ENCODE measurements at places on chromosomes 16 and 17.

GRCh38 chr17:56593646-56594319 lies at the start of gene NOG:
Gene NOG (plus strand): TSS chr17:56593699. CDS start chr17:56594224, 525 bp downstream.
- peak; percentile 62 for DNase-seq

- no peak for DNase-seq
These were observed 38.9 kb downstream of the PLCG2 start for GRCh38 chr16:81817789-81818567.

- no peak for DNase-seq
These were observed 221.2 kb upstream of the N4BP1 start for GRCh38 chr16:48831076-48831722.

DNA sequence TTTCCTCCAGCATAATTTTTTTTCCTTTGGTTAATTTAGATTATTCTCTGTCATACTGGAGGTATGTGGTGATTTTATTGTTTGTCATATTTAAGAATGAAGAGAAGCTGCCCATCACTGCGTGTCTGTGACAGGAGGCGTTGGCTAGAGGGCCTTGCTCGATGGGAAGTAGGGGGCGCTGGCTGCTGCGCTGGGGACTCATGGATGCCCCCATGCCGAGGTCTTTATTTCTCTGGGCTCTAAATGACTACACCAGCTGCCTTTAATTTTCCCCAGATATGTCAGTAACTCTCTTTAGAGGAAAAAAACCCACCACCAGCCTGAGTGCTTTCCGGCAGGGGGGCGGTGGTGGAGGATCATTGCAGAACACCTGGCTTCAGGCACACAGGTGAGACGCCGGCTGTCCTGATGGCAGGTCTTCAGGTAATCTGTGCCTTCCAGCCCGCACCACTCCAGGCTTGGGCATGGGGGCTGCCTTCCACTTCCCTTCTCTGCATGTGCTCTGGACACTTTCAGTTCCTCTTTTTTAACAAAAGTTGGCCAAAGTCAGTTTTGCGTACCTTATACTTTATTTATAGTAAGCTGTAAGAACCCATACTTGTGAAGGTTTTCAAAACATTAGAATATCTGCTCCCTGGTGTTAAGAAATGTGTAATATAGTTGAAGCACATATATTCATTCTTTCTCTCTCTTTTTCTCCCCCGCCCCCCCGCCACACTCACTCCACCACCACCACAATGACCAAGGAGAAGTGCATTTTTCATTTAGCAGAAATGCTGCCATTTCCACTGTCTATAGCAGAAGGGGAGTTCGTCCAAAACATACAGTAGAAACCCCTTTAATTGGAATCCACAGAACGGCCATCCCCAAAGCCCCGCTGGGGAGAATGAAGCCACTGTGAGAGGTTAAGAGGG lies 192.7 kb downstream of the RPTOR start:
- no peak for DNase-seq

DNA sequence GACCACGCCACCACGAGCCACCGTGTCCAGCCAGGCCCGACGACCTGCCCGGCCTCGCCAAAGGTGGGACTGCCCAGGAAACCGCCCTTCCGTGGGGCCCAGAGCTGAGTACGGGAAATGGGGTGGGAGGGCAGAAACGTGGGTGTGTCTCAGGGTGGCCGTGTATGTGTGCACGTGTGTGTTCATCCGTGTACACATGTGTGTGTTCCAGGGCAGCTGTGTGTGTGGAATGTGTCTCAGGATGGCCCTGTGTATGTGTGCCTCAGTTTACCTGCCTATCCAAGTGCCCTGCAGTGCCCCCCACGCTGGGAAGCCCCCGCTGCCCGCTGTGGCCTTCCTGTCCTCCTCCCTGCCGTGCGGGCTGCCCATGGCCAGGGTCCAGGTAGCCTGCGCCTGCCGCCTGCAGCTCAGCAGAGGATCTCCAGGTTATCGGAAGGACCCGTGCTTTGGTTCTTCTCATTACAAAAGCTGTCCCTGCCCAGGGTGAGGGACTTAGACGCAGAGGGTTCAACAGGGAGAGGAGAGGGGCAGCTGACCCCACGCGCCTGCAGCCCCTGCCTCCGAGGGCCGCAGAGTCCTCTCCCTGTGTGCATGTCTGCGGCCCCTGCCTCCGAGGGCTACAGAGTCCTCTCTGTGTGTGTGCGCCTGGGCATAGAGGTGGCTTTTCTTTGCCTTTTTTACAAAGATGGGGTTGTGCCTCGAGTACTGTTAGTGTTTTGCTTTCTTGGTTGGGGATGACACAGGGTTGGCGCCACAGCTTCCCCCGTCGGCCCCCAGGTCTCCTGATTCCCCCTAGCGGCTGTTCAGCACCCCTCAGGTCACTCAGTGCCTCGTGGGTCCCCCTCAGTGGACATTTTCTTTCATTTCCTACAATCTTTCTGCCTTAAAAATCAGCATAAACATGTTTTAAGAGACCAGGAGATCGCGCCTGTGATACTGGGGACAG lies 23.6 kb downstream of the ZNF469 start:
- DNase-seq, result no peak

GRCh38 chr17:9241371-9241712 lies 220.0 kb downstream of the NTN1 start:
- no peak for DNase-seq

DNA sequence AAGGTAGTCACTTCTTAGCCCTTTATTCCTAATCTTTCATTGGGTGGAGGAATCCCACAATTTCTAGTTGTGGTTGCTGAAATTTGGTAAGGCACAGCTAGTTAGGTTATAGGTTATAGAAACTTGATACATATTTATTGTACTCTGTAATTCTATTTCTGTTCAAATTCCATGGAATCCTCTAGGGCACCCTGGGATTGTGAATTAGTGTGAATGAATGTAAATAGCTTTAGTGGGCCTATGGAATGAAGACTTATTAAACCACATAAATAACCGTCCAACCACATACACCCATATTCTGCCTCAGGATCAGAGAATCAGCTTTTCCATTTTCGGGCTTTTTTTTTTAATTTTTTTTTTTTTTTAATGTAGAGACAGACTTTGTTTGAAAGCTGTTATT lies 9.2 kb downstream of the TANC2 start:
- DNase-seq, result no peak

- no peak for DNase-seq
These were observed 15.0 kb downstream of the FASN start for GRCh38 chr17:82083009-82083408.

DNA sequence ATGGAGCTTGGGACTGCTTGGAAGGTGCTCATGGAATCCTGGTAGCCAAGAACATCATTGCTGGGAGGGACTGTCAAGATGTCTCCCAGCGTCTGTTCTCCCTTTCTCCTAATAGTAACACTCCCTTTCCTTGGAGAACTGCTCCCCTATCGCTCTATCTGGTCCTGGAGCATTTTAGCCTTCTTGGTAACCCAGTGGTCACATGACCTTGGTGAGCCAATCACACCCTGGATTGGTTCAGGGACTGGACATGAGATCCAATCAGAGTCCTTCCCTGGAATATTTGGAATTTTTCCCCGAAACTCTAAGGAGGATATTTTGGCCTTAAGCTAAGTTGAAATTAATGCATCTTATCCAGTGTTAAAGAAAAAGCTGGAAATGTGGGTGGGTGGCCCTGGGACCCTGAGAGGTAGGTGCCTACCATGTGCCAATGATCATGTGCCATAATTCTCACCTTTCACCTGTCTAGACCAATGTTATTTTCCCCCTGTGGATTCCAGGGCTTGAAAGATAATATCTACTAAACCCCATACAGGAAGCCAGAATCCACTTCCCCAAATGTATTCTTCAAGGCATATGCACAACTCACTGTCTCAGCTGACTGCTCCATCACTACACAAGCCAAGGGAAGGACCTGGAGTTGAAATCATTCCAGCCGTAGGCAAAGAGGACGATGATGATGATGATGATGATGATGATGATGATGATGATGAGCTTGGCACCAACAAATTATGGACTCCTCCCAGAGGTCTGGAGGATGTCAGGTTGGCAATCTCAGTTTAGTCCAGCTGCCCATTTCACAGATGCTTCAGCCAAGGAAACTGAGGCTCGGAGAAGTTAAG lies 193.2 kb downstream of the RAB11FIP4 start:
- DNase-seq, result no peak

GRCh38 chr17:73595479-73595878 lies 48.8 kb downstream of the SDK2 start:
- peak; percentile 67 for DNase-seq

- no peak for DNase-seq
These were observed 53.9 kb downstream of the USP22 start for GRCh38 chr17:20988896-20989295.

DNA sequence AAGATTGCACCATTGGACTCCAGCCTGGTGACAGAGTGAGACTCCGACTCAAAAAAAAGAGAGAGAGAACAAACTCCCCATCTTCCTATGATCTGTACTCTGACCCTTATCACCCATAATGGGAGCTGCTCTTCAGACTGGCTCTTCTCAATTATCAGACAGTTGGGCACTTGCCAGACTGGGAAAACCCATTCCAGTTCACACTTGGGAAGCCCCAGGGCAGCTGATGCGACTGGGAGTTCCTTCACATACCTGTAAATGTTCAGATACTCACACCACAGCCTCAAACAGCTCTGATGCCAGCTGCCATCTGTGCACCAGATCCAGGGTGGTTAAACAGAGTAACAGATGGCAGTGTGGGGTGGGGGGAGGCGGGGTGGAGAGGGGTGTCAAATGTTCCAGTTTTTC lies 23.8 kb upstream of the TMEM101 start:
- DNase-seq, result no peak

DNA sequence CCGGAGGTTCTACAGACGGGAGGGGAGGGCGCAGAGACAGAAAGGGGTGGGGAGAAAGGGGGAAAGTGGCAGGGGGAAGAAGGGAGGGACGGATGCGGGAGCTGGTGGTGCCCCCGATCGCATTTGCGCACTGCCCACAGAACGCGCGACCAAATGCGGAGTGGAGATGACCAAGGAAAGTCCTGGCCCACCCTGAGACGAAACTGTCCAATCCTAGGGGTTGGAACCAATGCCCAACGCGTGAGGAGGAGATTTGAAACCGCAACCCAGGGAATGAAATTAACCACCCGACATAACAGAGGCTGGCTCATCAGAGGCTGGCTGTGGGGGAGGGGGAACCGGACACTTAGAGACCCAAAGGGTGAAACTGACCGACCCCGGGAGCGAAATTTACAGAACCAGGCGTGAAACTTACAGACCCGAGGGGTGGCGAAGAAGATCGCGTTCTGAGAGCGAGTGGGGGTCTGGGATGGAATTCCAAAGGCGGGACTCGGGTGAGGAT lies 1.4 kb downstream of the HES7 start:
- peak; percentile 54 for DNase-seq

- no peak for DNase-seq
These were observed 26.7 kb upstream of the ITGB4 start for GRCh38 chr17:75694536-75694935.

- DNase-seq, result peak; percentile 26
These were observed at the start of gene FAM20A for GRCh38 chr17:68600931-68601564. Gene FAM20A (minus strand): TSS chr17:68601367. CDS start chr17:68600666, 701 bp downstream.

GRCh38 chr17:32636598-32637218 lies 149.9 kb downstream of the CDK5R1 start:
- no peak for DNase-seq

- DNase-seq, result no peak
These were observed 6.6 kb upstream of the JUP start for GRCh38 chr17:41792845-41793783.

- peak; percentile 63 for DNase-seq
These were observed 571 bp downstream of the CAVIN1 start for GRCh38 chr17:42422412-42422957.

GRCh38 chr17:50845240-50846147 lies 10.1 kb downstream of the WFIKKN2 start:
- DNase-seq, result peak; percentile 11

GRCh38 chr17:63412234-63412633 lies 33.9 kb downstream of the CYB561 start:
- DNase-seq, result no peak

DNA sequence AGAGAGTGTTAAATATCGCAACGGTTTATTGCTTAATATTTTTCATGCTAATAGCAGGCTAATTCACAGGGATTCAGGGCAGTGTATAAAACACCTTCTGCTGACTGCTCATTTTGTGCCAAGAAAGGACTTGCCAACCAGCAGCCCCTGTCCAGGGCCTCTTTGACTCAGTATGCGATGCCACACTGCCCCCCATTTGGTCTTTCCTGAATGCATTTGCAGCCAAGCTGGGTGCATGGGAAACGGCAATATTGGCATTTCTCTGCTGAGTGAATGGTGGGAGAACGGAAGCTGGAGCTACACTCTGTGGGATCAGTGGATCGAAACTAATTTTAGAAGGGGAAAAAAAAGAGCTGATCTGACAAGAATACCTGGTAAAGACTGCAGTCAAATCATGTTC lies 152.9 kb upstream of the C16orf82 start:
- DNase-seq, result no peak

DNA sequence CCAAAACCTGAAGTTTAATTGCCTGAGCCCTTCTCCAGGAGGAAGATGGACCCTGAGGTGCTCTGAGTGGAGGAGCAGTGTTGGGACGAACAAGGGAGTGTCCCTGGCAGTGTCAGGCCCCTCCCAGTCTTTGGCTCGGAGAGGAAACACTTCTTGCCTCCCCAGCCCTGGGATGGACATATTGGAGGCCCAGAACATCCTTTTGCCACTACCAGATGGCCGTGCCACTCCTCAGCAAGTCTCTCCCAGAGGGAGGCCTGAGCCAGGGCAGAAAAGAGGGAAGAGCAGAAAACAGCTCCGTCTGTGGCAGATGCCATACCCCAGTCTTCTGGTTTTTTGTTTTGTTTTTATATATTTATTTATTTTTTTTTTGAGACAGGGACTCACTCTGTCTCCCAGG lies 91.5 kb upstream of the CRHR1 start:
- no peak for DNase-seq

GRCh38 chr16:17138801-17139200 lies 332.0 kb downstream of the XYLT1 start:
- DNase-seq, result no peak

DNA sequence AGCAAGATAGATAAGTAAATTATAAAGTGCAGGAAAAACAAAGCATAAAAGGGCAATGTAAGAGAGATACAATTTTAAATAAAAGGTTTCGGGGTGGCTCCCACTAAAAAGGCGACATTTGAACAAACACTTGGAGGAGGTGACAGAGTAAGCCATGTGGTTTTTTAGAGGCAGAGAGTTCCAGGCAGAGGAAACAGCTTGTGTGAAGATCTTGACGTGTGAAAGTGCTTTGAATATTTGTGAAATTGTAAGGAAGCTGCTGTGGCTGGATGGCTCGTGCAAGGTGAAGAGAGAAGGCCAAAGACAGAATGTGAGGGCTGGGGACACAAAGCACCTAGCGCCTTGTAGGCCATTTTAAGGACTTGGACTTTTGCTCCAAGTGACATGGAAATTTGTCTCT lies 28.6 kb upstream of the HYDIN start:
- no peak for DNase-seq

- peak; percentile 55 for DNase-seq
These were observed 552 bp downstream of the C17orf58 start for GRCh38 chr17:67995570-67996263.

- no peak for DNase-seq
These were observed 11.3 kb upstream of the CYTH1 start for GRCh38 chr17:78793415-78793814.

- DNase-seq, result no peak
These were observed 450.3 kb downstream of the SHISA9 start for GRCh38 chr16:13351601-13352217.
